Activated naive CD4-positive, alpha-beta T cell treated with anti-CD3 and anti-CD28 coated beads, Interleukin-2, amount 50 U/mL, for 72 hours (primary cell): ENCODE measurements at places on chromosomes 16 and 17. TPM values are rescaled to one million over a fixed set of nuclear protein-coding genes. Genes with fewer than 3 reads are reported as not detected.

The B4GALNT2 gene
- not detected for total RNA-seq

The PPM1E gene
- 0.04 TPM for total RNA-seq

The LAT gene
- 171 TPM for total RNA-seq

The KRTAP9-4 gene
- total RNA-seq: not detected

GRCh38 chr17:67773246-67773645, 52.1 kb upstream of the BPTF start:
- DNase-seq: no peak

DNA sequence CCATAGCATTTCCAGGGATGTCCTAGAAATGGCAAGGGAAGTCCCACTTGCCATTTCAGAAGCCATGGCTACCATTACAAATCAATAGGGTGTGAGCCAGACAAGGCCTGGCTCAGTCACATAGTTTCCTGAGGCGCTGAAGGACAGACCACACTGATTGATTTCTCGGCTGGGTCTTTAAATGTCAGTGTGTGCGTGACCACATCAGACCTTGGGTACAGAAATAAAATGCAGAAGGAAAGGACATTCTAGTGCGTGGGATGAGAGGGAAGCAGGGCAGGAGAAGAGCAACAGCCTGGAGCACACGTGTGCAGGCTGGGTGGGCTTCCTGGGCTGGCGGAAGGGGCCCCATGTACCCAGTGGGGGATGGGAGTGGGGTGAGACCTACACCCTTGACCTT, 58.7 kb upstream of the LYRM9 start:
- no peak for DNase-seq

DNA sequence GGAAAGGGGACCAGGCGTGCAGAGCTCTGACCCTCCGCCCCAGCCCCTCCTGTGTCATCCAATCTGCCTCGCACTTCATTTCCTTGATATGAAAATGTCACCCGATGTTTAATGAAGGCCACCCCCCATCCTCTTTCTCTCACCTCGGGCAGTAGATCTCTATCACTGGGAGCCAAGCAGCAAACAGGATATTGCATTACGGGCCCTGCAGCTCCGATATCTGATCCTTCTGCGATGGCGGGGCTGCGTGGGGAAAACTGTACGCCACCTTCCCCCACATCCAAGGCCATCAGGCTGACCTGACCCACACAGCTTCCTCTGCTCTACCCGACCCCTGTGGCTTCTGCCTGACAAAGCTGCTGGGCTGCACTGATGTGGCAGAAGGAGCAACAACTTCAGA, 74.9 kb downstream of the DYNLRB2 start:
- DNase-seq: no peak

DNA sequence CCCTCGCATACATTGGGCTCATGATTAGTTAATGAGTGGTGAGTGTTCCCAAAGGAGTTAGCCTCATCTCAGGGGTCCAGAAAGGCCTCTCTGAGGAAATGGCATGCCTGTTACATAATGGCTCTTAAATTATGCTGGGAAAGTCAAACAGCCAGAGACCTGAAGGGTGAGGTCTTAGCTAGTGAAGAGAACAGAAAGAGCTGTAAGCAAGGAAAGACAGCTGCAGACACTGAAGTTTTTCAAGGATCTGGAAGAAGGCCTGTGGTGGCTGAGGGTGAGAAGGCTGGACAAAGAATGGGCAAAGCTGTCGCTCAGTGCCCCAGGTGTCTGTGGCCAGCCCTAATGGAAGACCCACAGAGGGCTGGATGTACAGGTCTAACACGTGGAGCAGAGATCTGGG, 10.4 kb downstream of the SP2 start:
- no peak for DNase-seq

GRCh38 chr17:69820876-69821473, 254.1 kb upstream of the KCNJ16 start:
- no peak for DNase-seq

- no peak for DNase-seq
These were observed 4.5 kb upstream of the CYB5B start for GRCh38 chr16:69419956-69420355.

GRCh38 chr16:82864332-82865040, 237.7 kb downstream of the CDH13 start:
- DNase-seq: no peak

GRCh38 chr16:68074850-68075555, 10.2 kb upstream of the NFATC3 start:
- peak; percentile 80 for DNase-seq

- DNase-seq: no peak
These were observed 78.0 kb downstream of the GNAO1 start for GRCh38 chr16:56269281-56269680.
